ENCODE measurements at places on chromosomes 13 and 19. TPM values are rescaled to one million over a fixed set of nuclear protein-coding genes. Genes with fewer than 3 reads are reported as not detected.

Gene GPR4
- total RNA-seq = 0.15 TPM

Gene RYR1
- 5.6 TPM for total RNA-seq

Gene GPR42
- not detected for total RNA-seq

Gene AMH
- total RNA-seq = 16.0 TPM

Gene PGLYRP1
- not detected for total RNA-seq
